ENCODE measurements at places on chromosomes 11 and 22.

DNA sequence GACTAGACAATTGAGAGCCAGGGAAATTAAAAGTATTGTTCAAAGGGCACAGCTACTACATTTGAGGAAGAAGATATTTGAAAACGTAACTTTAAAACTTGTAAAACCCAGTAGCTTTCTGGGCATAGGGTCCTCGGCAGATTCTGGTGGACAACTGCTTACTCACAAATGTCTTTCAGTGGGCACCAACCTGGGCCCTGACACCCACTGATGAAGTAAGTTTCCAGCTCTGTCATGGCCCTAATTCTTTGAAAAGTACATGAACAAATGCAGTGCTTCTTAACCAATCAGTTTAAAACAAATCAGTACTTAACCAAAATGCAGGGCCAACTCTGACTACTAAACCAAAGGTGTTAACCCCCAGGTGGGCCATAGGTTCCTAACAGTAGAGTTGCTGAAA, 1170.1 kb downstream of the LRRC4C start:
- no peak for DNase-seq

GRCh38 chr11:7586376-7586775, 72.6 kb downstream of the PPFIBP2 start:
- DNase-seq, result no peak

DNA sequence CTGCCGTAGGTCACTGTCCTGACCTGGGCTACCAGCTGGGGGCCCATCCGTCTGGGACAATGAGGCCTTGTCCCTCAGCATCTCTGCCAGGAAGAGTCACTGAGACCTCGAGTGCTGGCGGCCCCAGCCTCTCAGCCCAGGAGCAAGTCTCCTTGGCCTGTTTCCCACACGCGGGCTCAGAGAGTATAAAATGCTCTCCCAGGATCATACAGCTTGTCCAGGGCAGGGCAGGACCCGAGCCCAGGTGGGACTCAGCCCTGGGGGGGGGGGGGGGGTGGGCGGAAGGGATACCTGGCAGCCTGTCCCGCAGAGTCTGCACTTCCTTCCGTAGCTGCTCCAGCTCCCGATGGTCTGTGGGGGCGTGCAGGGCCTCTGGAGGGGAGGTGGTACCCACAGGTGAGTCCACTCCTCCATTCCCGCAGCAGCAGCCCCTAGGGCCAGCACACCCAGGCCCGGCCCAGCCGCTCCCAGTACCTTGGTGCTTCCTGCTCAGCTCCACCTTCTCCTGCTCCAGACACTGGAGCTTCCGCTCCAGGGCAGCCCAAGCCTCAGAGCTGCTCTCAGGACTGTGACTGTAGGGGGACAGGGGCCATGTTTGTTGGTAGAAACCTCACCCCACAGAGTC, 7.9 kb downstream of the CDC42BPG start:
- DNase-seq, result no peak

DNA sequence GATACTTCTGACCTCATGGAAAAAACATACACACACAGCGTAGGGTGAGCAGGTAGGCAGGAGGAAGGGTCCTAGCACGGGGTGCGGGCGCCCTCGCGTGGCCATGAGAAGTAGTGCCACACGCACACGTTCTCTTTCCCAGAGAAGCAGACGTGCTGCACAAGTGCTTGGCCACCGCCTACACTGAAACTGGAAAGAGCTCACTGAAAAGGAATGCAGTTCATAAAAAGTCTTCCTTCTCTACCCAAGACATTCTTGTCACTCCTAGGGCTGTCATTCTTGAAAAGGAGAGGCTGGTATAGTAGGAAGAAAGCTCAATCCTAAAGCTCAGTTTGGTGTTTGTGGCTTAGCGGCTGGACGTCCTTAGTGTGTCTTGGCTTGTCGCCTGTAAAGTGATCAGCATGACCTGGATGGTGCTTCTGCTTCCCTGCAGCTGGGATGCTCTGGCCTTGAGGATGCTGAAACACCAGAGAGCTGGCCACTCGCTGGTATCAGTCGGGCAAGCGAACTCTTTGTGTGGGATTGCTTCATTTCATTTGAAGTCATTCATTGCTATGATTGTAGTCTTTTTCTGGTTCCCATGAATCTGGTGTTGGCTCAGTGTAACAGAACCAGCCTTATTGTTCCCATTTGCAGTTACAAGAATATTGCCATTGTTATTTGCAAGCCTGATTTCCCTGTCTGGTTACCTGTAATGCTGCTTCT, 303.8 kb downstream of the NTM start:
- no peak for DNase-seq

DNA sequence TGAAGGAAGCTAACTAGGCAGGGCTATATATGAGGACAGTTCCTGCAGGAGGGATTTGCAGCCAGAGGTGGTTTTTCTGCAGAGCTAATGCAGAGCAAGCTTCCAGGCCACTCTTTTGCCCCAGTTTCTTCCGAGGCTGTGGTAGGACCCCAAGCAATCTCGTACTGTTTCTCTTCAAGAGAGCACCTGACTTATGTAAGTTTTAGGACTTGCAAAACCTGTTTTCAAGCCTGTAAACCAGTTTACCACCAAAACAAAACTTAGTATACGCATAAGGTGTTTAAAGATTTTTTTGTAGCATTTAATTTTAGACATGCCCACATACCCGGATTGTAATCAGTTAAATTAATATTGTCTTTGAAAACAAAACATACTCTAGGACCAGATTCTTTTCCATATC, 7.7 kb upstream of the APLP2 start:
- no peak for DNase-seq

GRCh38 chr11:100890789-100891188, 203.7 kb downstream of the ARHGAP42 start:
- no peak for DNase-seq

- DNase-seq, result no peak
Measured at GRCh38 chr22:45742866-45743450, 71.3 kb downstream of the ATXN10 start.

DNA sequence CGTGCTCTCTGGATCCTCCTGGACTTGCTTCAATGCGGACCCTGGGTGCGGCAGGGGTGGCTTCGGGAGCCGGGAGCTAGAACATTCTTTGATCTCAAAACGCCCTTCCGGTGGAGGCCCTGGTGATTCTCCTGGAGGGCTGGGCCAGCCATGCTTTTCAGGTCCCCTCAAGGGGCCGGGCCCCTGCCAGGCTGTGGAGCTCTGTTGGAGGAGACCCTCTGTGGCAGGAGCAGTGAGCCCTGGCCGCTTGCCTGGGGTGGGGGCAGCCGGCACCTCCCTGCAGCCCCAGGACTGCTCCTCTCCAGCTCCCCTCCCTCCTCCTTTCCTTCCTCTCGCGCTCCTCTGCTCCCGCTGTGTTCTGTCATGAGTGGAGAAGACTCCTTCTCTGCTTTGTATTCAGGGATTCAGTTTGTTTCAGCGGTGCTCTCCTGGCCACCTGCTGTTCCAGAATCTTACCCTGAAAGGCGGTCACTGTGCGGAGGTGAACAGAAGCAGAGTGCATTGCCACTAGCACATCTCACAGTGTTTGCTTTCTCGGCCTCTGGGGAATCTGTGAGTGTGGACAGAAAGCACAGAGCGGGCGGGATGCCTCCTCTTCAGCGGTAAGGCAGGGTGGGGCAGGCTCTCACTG, 289.1 kb downstream of the TBC1D22A start:
- DNase-seq, result no peak

DNA sequence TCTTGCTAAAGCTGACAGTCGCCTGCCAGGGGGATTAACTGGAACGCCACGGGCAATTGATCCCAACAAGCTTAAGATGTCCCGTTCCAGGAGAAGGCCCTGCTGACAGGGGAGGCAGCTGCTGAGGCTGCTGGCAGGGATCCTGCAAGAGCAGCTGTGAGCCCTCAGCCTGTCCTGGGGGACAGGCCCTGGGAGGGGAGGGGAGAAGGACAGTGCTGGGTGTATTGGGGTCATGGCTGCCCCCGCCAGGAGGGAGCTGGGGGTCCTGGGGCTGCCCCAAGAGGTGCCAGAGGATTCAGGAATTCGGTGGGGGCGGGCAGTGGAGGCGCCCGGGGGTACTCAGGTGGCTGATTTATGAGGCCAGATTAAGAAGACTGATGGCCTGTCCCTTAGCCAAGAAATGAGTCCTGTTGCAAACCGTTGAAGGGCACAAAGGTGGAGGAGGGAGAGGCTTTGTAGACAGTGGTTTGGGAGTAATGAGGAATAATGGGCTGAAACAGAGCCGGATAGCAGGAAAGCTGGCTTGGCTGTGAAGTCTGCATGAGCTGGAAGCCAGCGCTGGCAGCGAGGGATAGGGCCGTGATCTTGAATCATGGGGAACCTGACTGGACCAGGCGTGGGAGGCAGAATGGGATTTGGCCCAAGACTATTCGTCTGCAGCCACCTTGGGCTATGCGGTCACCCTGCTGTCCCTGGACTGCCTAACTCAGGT, 133.5 kb downstream of the CACNA1I start:
- DNase-seq, result no peak

DNA sequence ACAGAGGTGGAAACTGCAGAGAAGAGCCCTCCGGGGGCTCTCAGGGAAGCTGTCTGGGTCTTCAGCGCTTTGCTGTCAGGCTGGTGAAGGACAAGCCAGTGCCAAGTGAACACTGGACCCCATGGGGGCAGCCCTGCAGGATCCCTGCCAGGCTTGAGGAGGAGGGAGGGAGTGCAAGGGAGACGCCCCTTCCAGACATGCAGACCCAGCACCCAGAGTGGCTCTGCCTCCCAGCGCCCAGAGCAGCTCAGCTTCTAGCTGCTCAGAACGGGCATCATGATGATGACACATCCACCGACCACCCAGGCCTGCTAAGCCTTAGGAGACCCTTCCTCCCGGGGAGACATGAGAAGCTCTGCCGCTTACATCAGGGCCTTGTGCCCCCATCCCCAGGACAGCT, 39.7 kb downstream of the TBX1 start:
- DNase-seq, result no peak

- no peak for DNase-seq
Measured at GRCh38 chr11:75467311-75467710, 34.3 kb upstream of the KLHL35 start.

- DNase-seq, result no peak
Measured at GRCh38 chr11:34637303-34637702, 16.4 kb downstream of the EHF start.

DNA sequence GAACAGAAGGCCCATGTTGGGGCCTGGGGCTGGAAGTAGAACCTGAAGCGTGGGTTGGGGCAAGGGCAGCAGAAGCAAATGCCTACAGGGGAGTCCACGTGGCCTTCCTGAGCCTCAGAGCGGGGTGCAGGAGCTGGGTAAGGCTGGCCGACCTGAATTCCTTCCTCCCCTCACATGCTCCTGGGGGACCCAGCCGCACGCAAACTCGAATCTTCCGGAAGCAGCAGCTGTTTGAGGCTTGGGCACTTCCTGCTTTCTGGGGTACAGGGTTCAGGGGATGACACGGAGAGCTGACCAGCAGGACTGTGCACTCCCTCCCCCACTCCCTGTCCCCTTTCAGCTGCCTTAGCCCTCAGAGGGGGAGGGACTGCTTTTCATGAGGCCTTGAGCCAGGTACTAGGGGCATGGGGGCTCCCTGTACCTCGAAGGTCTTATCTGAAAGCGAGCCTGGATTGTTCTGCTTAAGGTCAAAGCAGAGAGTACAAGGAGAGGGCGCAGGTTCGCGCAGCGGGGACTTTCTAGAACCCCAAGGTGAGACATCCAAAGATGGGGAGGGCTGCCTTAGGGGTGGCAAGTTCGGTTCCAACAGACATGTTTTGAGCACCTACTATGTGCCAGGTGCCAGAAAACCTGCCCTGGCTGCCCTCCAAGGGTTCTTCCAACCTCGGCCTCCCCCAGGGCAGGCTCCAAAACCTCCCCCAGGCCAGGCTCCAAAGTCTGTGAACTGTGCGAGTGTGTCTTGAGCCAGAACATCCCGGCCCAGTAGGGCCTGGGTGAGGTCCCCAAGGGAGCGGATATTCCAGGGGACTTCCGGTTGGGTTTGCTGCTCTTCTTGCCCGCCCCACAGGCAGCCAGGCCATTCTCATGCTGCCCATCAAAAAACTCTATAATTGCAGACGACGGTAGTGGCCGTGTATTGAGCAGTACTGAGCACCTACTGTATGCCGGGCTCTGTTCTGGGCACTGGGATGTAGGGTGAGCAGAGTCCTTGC, 1.7 kb downstream of the NCF4 start:
- DNase-seq, result peak; percentile 24

GRCh38 chr11:65591939-65592857, 3.4 kb downstream of the KCNK7 start:
- no peak for DNase-seq

DNA sequence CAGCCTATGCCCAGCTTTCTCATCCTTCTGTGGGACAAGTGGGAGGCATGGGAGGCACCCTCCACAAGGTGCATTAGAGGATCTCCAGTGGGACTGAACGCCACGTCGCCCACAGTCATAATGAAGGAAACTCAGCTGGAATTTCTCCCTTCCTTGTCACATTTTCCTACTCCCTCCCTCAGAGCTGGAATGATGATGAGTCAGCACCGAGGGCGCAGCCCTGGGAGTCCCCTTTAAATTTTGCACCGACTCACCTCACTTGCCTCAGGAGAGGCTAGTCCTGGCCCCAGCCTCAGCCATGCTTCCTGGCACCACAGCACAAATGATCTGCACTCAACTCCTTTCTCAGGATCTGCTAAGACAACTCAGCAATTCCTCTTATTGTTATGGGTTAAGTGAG, 34.3 kb downstream of the DBX1 start:
- DNase-seq, result no peak

DNA sequence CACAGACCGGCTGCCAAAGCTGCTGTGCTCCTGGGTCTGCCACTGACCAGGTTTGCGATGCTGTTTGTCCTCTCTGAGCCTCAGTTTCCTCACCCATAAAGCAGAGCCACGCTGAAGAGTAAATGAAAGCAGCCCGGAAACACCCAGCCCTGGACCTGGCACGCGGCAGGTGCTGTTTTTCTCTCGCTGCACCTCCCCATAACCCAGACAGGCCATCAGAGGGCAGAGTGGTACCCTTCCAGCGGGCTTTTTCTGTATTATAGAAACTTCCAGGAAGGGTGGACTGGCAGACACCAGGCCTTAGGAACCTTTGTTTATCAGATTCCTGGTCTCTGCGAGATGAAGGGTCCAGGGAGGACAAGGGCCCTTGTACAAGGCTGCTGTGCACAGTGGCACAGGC, 17.9 kb upstream of the FGF19 start:
- DNase-seq, result no peak

DNA sequence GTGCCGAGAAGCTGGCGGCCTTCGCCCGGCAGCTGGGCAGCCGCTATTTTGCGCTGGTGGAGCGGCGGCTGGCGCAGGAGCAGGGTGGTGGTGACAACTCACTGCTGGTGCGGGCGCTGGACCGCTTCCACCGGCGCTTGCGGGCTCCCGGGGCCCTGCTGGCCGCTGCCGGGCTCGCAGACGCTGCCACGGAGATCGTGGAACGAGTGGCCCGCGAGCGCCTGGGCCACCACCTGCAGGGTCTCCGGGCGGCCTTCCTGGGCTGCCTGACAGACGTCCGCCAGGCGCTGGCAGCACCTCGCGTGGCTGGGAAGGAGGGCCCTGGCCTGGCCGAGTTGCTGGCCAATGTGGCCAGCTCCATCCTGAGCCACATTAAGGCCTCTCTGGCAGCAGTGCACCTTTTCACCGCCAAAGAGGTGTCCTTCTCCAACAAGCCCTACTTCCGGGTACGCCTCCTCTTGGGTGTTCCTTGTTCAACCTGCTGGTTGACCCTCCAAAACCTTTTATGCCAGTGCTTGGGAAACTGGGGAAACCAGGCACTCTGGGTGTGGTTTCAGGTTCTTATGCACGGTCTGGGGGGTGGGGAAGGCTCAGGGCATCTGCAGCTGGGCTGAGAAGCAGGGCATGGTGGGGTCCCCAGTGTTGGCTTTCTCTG, 3.1 kb upstream of the TM7SF2 start:
- no peak for DNase-seq

- DNase-seq, result no peak
Measured at GRCh38 chr11:26914968-26915367, 78.9 kb upstream of the FIBIN start.
